ENCODE measurements at places on chromosomes 6 and 20. TPM values are rescaled to one million over a fixed set of nuclear protein-coding genes. Genes with fewer than 3 reads are reported as not detected.

The SMLR1 gene
- not detected for total RNA-seq

The SYTL3 gene
- total RNA-seq = 0.98 TPM

The CEBPB gene
- total RNA-seq = 228 TPM

The COL21A1 gene
- 0.76 TPM for total RNA-seq

The CRISP3 gene
- not detected for total RNA-seq

The PNLDC1 gene
- 0.06 TPM for total RNA-seq

The UNC5CL gene
- total RNA-seq = 0.52 TPM

The LY6G6F gene
- not detected for total RNA-seq

The SLC22A7 gene
- not detected for total RNA-seq

The CNKSR3 gene
- 5.0 TPM for total RNA-seq

The TP53TG5 gene
- total RNA-seq = not detected

The IYD gene
- not detected for total RNA-seq

The ZNF165 gene
- 1.1 TPM for total RNA-seq

The AGER gene
- 1.4 TPM for total RNA-seq

The ADAM33 gene
- total RNA-seq = 0.03 TPM

The KCNK5 gene
- total RNA-seq = 1.2 TPM

The BCAS1 gene
- total RNA-seq = 0.45 TPM

The HCK gene
- total RNA-seq = 0.12 TPM

The MLN gene
- not detected for total RNA-seq

The AFG1L gene
- total RNA-seq = 2.7 TPM

The OR12D1 gene
- total RNA-seq = not detected

The VGLL2 gene
- not detected for total RNA-seq

The APOBEC2 gene
- total RNA-seq = not detected

The EPB41L1 gene
- 70.8 TPM for total RNA-seq

The PSMB1 gene
- 241 TPM for total RNA-seq

All from A549 treated with CORT108297 at 1 μM for 4 hours (cell line).